Ammon's horn (tissue), 1 donor: ENCODE measurements at places on chromosomes 11 and 22.

GRCh38 chr11:75342966-75343870 lies 8.2 kb downstream of the ARRB1 start:
- no peak for DNase-seq

DNA sequence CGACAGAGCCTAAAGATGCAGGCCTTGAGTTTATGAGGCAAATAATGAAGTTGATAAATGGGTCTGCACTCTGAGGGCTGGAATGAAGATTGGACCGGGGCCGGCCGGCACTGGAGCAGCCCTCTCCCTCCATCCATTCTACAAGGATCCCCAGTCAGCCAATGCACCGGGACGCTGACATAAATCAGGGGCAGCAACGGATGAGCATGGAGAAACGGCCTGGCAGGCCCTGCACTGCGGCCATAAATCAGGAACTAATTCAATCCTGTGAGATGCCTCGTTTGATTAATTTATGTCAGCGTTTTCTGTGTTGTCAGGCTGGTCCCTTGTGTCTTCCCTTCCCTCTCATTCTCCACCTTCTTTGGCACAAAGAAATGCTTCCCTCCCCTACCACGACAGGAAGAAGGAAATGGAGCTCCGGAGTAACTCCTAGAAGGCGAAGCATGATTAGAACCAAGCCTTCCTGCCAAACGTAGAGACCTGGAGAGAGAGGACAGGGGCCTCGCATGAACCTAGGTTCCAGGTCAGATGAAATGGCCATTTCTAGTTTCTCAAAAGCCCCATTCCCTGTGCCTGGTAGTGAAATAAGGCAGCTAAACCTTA lies 358.4 kb downstream of the OPCML start:
- no peak for DNase-seq

DNA sequence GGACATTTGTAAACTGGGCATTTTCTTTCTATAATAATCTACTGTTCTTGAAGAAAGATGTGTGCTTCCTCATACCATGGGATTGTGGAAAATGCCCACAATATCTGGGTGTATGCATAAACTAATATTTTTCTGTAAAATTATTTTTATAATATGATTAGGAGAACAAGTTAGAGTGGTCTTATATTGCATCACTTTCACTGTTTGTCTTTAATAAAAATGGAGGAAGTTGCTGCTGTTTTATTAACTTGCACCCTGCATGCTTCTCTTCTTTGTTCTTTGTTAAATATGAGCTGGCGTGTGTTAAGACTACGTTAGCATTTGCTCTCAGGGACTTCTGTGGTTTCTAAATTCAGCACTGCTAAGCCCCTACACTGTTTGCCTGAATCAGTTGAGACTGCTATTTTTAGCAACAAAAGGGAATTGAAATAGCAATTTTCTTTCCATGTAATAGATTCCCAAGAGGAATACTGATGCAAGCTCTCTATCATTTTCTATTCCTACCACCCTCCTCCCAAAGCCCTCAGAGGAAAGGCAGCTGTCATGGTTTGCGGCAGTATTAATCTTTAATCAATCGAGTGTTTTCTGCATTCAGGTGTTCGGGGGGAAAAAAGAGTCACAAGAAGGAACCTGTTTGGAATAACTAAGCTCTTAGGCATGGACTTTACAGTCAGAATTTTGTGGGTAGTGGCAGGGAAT lies 56.1 kb downstream of the HSD17B12 start:
- DNase-seq, result peak; percentile 23

DNA sequence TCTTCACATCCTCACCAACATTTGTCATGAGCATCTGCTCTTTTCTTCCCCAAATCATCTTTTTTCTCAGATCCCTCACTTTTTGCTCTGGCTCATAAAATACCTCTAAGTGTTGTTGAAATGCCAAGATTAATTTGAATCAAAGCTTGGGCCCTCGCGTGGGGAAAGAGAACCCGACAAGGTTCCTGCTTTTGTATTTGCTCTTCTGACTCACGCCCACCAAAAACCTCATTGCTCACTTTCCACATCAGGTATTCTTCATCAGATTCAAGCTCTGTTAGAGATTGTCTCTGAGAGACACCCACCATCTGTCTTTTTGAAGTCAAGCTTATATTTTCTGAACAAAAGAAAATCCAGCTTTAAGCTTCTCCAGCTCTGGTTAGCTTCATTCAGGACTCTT lies 52.9 kb upstream of the FBXO3 start:
- no peak for DNase-seq

GRCh38 chr11:95500466-95500865 lies 269.5 kb upstream of the SESN3 start:
- DNase-seq, result no peak

GRCh38 chr11:82845356-82846353 lies 54.6 kb downstream of the PRCP start:
- peak; percentile 36 for DNase-seq

- DNase-seq, result no peak
Observed at GRCh38 chr22:31278151-31278621, 14.1 kb downstream of the PIK3IP1 start.

GRCh38 chr11:121129362-121130340 lies 28.6 kb downstream of the TECTA start:
- DNase-seq, result no peak

GRCh38 chr22:50735739-50736030 lies 2.3 kb upstream of the ACR start:
- DNase-seq, result no peak

DNA sequence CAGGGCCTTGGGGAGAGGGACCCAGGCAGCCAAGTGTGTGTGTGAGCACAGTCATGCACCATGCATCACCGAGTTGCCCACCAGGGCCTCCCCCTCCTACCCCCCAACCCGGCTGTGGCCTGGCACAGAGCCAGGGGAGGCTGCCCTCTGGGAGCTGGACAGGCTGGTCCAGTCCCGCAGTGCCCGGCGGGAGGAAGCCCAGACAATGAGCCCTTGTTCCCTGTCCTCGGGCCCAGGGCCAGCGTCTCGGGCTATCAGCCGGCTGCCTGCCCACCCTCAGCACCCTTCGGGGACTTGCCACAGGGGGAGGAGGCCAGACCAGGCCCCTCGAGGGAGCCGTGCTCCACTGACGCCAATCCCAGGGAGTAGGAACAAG lies 4.5 kb downstream of the LRRC75B start:
- DNase-seq, result peak; percentile 95

GRCh38 chr11:63667995-63668795 lies 3.0 kb downstream of the ATL3 start:
- no peak for DNase-seq

- DNase-seq, result no peak
Observed at GRCh38 chr22:28934026-28934425, 50.7 kb downstream of the ZNRF3 start.

DNA sequence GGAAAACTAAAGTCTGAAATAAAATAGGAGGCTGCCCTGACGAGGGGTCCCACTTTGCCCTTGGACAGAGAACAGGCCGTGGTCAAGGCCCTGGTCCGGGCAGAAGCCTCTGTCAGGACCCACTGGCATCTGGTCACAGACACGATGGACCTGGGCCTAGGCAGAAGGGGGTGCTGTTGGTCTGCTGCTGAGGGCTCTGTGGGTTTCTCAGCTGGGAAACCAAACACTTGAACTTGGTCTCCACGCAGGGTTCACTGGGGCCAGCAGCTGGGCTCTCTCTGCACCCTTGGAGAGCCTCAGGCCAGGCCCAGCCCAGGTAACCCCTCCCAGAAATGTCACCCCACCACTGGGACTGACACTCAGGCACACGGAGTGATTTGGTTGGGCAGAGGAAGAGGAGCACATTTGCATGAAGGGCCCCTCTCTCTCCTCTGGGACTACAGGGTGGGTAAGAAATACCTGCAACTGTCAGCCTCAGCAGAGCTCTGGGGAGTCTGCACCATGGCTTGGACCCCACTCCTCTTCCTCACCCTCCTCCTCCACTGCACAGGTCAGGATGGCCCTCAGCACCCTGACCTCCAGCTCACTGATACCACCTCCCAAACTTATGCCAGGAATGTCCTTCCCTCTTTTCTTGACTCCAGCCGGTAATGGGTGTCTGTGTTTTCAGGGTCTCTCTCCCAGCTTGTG lies 48.1 kb upstream of the TOP3B start:
- no peak for DNase-seq

- DNase-seq, result peak; percentile 58
Observed at GRCh38 chr11:119567688-119568582, 145.0 kb upstream of the THY1 start.

DNA sequence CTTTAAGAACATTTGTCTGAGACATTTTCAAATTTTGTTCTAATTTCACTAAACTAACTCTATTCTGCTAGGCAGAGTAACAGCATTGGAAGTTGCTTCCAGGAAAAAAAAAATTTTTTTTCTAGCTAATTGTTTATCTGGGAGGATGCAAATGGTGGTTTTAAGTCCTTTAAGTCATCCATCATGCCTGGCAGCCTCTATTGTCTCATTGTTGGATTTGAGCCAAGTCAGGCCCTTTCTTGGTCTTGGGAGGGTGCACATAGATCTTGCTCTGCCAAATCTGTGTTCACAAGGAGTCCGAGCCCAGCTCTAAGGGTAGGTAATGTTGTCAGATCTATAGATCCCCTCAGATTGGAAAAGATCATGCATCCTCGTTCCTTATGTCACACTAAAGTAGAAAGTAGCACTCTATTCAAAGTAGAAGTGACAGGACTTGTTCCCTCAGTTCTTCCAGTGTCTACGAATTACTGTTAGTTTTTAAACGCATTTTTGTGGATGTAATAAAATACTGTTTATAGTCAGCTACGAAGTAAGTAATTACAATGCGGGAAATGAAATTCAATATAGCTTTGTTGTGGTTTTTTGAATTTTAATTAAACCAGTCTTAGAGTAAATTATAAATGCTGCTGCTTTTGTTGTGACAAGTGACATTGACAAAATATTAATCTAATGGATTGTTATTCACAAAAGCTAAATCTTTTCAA lies 166.0 kb upstream of the RASSF10 start:
- no peak for DNase-seq

DNA sequence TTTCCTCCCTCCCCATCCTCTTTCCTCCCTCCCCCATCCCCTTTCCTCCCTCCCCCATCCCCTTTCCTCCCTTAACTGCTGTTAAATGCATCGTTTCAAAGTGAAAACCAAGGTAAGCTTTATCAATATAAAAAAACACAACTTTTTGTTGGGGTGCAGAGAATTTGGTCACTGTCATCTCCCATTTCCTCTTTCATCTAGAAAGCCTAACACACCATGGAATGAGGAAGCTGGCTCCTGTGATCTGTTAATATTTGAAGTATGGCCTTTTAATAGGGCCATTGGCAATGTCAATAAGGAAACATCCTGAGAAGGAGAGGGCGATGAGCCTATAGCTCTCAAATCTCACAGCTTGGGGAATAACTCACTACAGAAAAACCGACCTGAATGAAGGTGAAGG lies 7.0 kb downstream of the EXPH5 start:
- no peak for DNase-seq

GRCh38 chr22:19766240-19766510 lies 5.6 kb downstream of the TBX1 start:
- DNase-seq, result no peak

DNA sequence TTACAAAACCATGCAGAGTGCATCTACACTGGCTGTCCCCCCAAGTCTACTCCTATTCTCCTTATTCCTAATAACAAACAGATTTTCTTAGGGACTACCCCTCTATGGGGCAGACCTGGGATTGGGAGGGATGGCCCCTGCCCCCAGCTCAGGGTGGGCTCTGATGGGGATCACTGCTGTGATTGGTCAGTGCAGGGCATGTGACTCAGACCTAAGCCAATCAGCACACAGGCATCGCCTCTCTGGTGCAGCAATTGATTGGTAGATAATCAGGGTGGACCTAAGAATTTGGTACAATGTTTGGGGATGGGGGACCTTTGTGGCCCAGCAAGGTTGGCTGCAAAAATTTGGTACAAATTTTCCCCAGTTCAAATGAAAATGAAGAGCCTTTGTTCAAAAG lies 57.2 kb upstream of the SHANK2 start:
- DNase-seq, result no peak

- DNase-seq, result no peak
Observed at GRCh38 chr11:126313826-126314225, 10.0 kb downstream of the DCPS start.

DNA sequence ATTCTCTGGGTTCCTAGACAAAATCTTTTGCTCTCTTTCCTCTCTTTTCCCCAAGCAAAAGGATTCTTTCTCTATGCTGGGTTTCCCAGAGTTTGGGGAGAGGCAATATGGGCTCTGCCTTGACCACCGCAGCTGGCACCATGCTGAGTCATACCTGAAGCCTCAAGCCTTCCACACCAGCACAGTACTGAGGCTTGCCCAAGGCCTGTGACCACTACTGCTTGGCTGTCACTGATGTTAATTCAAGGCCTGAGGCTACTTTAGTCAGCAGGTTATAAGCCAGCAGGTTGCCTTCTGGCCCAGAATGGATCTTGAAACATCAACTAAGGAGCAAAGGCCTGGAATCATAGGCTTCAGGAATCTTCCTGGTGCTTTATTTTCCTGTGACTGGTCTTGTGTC lies 185.3 kb downstream of the DYNC2H1 start:
- DNase-seq, result no peak
